ENCODE measurements at places on chromosomes 11 and 22. TPM values are rescaled to one million over a fixed set of nuclear protein-coding genes. Genes with fewer than 3 reads are reported as not detected.
A peak's percentile ranks its signal among the peaks of the same experiment; 100 is the strongest.

GRCh38 chr11:26326793-26327400 lies 5.0 kb upstream of the ANO3 start:
- no peak for ATAC-seq

The ARHGAP20 gene
- total RNA-seq = not detected

DNA sequence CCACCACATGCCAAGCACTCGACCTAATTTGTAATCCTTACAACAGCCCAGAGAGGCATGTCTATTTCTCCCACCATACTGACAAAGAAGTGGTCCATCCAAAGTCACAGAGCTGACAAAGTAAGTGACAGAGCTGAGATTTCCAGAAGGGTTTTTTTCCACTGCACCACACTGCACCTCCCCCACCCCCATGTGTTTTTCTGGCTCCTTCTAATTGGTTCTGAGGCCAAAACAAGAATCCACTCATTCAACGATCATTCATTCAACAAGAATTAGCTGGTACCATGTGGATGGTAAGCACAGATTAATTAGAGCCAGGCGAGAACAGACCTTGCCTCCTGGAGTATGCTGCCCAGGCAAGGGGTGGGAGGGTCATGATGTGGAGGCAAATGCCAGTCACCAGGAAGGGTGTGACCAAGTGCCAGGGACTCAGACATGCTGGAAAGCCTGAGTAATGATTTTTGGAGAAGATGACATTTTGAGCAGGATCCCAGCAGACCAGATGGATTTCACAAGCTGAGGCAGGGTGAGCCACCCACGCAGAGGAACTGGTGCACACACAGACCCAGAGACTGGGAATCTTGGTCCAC lies 14.9 kb upstream of the PRG2 start:
- no peak for ATAC-seq

The SLC29A2 gene
- 7.6 TPM for total RNA-seq

The SAA2 gene
- total RNA-seq = not detected

The ALDH3B1 gene
- not detected for total RNA-seq

- no peak for ATAC-seq
Measured at GRCh38 chr11:45289369-45289768, 3.2 kb upstream of the SYT13 start.

The FOLR2 gene
- total RNA-seq = not detected

DNA sequence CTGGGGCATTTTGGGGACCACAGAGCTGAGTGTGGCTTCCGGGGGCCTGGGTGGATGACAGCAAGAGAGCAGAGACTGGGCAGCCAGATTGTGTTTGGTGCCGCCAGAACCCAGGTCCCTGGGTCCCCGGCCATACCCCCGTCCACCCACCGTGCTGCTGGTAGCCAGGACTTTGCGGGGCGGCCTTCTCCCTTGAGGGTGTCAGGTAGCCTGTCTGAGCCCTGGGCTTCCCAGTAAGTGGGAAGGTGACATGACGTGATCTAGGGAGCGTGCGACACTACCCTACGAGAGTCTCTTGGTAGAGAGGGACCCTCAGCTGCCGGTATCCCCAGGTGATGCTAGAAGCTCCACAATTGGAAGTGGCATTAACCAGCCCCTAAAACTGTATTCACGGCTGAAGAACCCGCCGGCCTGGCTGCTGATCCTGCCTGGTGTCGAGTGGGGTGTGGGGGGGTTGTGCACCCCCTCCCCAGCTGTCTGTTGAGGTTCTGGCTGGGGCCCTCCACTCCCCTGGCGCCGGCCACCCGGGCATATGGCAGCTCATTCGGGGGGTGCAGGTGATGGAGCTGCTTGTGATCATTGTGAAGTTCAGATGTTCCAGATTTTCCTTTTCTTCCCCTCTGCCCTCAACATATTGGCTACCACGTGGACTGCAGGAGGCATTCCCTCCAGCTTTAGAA lies 66.9 kb downstream of the MPPED1 start:
- no peak for ATAC-seq

GRCh38 chr22:33035272-33035863 lies 22.8 kb downstream of the SYN3 start:
- ATAC-seq = no peak

DNA sequence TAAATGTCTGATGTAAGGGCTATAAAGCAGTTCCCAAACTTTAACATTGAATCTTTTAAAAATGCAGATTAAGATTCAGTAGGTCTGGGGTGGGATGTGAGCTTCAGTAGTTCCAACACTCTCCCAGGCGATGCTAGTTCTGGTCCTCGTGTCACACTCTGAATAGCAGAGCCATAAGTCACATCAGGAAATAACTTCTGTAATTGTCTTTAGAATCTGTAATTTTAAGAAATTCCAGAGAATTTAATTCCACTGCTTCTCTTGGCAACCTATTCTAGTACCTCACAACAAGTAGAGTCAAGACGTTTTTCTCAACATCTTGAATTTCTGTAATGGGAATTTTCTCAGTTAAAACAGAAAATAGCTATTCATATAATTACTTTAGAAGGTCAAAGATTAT lies 223.1 kb downstream of the TMEM135 start:
- no peak for ATAC-seq

The MN1 gene
- total RNA-seq = 0.13 TPM

The CCDC89 gene
- not detected for total RNA-seq

The CD82 gene
- 147 TPM for total RNA-seq

- ATAC-seq = peak; percentile 52
Measured at GRCh38 chr11:35036639-35037038, 102.3 kb upstream of the CD44 start.

DNA sequence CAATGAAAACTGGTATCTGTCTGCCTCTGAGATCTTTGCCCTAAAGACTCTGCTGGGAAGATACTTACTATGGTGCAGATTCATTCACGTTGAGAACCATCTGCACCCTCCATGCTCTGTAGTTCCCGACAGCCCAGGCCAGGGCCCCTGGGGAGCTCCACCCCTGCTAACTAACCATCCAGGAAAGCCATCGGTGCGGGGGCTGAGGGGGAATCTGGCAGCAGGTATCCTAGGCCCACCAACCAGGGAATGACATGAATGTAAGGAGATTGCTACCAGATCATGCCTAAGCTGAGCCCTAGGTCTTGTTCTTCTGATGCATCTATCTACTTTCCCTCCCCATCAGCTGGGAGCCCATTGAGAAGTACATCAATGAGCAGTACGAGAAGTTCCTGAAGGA lies 11.3 kb upstream of the WBP2NL start:
- no peak for ATAC-seq

The SCGB1C1 gene
- total RNA-seq = not detected

The GRM5 gene
- total RNA-seq = not detected

GRCh38 chr11:99803501-99803900 lies 782.8 kb downstream of the CNTN5 start:
- no peak for ATAC-seq

The HEPHL1 gene
- total RNA-seq = not detected

Data from activated T-helper 17 cell treated with anti-CD3 and anti-CD28 coated beads, Interleukin-2, amount 50 U/mL, for 72 hours (primary cell).